ENCODE measurements at places on chromosomes 16 and 17.
A peak's percentile ranks its signal among the peaks of the same experiment; 100 is the strongest.

GRCh38 chr16:80034948-80035663 lies 434.6 kb upstream of the MAF start:
- no peak for DNase-seq

GRCh38 chr17:40373324-40373723 lies 8.8 kb upstream of the GJD3 start:
- no peak for DNase-seq

GRCh38 chr17:28328325-28328724 lies 6.9 kb downstream of the IFT20 start:
- no peak for DNase-seq

DNA sequence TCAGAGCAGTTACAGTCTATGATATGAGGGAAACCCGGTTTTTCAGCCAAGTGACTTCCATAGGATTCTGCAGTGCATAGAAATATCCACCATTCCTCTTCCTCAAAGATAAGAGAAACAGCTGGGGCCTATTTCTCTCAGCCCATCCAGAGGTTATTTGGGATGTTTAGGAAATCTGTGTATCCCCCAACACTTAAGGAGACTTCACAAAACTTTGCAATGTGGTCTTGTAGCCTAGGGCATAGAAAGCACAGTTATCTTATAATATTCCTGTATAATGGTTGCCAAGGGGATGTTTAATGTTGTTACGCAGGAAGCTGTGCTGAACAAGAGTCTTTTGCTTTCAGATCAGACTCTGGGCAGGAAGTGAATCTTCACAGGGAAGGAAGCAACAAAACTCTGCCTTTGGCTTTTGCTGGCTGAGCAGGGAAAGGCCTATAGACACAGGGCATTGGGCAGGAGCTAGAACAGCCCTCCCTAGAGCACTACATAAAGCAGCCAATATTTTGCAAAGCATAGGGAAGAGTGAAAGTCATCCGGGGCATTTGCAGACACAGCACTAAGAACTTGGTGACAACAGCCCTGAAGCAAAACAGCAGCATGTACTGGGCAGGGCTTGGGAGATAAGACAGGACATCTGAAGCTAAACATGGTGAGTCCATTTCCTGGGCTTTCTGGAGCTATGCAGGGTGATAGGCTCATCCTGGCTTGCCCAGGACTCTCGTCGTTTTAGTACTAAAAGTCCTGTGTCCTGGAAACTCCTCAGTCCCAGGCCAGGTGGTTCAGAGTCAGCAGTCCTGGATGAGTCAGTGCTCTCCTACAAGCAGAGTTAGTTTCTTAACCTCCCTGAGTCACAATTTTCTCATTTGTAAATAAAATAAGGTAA lies 18.7 kb upstream of the BEAN1 start:
- DNase-seq: no peak

- peak; percentile 16 for DNase-seq
Observed at GRCh38 chr17:7114875-7115614, 423 bp upstream of the ASGR2 start.

DNA sequence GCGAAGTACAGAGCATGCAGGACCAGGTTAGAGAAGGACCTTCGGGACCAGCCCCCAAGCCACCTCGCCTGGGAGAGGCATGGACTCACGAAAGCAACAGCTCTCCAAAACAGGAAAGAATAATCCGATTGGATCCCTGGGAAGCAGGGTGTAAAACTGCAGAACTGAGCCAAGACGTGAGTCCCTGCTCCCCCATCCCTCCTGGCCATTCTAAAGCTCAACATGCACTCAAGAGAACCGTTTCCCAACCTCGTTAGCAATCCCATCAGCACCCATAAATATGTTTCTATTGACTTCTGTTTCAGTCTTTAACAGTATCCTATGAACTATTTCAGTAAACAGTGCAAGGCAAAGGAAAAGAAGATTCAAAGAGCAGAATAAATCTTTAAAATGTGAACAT lies 167.0 kb downstream of the COPRS start:
- no peak for DNase-seq

GRCh38 chr17:33766721-33767120 lies 473.6 kb upstream of the ASIC2 start:
- no peak for DNase-seq

- peak; percentile 33 for DNase-seq
Observed at GRCh38 chr16:75319513-75320411, 68.3 kb upstream of the BCAR1 start.

- no peak for DNase-seq
Observed at GRCh38 chr16:76654088-76654820, 377.1 kb downstream of the CNTNAP4 start.

DNA sequence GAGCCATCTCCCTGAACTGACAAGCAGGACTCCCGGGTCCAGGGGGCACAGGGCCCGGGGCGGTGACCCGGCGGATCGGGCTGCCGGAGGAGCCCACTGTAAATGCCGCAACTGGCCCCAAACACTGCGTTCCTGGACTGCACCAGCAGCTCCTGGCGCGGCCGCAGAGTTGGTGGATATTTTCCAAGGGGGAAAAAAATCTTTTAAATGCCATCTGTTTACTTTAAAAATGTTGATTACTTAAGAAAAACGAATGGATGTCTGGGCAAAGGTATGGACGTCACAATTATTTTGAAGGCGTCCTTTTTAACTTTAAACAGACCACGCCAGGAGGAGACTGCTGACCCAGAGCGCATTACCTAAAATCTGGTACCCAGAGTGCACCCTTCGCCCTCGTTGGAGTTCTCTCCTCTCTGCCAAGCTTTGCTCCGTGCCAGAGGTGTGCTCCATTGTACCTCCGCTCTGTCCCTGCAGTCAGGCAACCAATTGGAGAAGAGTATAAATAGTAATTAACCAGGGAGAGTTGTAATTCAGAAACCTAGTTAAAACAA lies 3.4 kb downstream of the HS3ST3B1 start:
- no peak for DNase-seq
